Stimulated activated CD4-positive, alpha-beta T cell treated with anti-CD3 and anti-CD28 coated beads, Interleukin-1b, Interleukin-23, amount 100 ng/mL, for 4 hours (primary cell): ENCODE measurements at places on chromosomes 13 and 19.
A peak's percentile ranks its signal among the peaks of the same experiment; 100 is the strongest.

GRCh38 chr19:39424934-39425333, 10.8 kb downstream of the RPS16 start:
- DNase-seq, result no peak

- DNase-seq, result no peak
Measured at GRCh38 chr19:50460161-50460765, 16.0 kb upstream of the EMC10 start.

DNA sequence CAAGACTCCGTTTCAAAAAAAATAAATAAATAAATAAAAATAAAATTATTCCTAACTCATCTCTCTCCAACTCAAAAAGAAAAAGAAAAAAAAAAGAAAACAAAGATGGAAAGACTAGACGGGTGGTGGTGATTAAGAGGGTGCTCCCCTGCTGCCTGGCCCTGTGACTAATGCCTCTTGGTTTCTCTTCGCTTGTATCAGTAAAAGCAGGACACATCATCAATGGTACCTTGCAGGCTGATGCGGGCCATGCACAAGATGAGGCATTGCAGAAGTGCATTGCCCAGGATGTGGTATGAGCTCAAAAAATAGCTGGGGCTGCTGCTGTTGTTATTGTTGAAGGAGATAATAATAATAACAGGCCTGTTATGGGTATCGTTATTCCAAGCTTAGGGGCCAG, 14.6 kb downstream of the ACER1 start:
- no peak for DNase-seq

GRCh38 chr19:5680084-5680436, 256 bp downstream of the MICOS13 start:
- DNase-seq, result no peak

- DNase-seq, result no peak
Measured at GRCh38 chr19:6213266-6213595, 66.5 kb downstream of the MLLT1 start.

GRCh38 chr13:28355046-28355821, 139.7 kb downstream of the FLT1 start:
- DNase-seq, result no peak

DNA sequence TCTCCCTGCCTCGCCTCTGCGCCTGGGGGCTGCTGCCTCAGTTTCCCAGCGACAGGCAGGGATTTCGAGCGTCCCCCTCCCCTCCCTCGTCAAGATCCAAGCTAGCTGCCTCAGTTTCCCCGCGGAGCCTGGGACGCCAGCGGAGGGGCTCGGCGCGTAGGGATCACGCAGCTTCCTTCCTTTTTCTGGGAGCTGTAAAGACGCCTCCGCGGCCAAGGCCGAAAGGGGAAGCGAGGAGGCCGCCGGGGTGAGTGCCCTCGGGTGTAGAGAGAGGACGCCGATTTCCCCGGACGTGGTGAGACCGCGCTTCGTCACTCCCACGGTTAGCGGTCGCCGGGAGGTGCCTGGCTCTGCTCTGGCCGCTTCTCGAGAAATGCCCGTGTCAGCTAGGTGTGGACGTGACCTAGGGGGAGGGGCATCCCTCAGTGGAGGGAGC, 722 bp upstream of the ICAM1 start:
- peak; percentile 50 for DNase-seq

GRCh38 chr13:94864474-94864873, 152.1 kb upstream of the SOX21 start:
- no peak for DNase-seq

DNA sequence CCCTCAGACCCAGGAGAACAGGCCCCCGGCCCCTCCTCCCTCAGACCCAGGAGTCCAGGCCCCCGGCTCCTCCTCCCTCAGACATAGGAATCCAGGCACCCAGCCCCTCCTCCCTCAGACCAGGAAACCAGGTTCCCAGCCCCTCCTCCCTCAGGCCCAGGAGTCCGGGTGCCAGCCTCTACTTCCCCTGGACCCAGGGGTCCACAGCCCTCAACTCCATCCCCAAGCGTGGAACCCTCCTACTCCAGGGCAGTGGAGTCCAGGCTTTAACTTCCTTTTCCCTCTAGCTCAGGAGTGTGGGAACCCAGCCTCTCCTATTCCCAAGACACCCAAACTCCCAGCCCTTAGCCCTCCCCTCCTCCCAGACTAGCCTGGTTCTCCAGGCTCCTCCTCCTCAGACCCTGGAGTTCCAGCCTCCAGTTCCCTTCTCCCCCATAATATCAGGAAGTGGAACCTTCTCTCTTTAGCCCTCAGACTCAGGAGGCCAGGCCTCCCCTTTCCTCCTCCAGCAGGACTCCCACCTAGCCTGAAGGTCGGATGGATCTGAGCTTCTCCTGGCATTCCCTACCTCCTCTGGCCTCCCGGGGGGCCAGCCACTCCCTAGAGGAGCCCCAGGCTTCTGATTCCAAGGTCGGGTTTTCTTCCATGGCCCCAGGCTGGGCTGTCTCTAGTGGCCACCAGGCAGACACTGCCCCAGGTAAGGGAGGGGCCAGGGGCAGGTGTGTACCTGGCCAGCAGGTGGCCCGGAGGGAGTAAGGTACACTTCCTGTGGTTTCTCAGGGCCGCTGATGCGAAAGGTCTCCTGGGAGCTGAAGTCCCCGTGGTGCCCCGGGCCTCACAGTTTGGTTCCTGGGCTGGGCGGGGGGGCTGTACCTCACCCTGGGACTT, at the start of gene TMC4:
Gene TMC4, minus strand, starts transcription at position 690 of the 888 bp plus-strand sequence. Its CDS starts 43 bp downstream, at position 647.
- no peak for DNase-seq

GRCh38 chr13:52798770-52799430, 49.5 kb downstream of the PCDH8 start:
- DNase-seq, result no peak

DNA sequence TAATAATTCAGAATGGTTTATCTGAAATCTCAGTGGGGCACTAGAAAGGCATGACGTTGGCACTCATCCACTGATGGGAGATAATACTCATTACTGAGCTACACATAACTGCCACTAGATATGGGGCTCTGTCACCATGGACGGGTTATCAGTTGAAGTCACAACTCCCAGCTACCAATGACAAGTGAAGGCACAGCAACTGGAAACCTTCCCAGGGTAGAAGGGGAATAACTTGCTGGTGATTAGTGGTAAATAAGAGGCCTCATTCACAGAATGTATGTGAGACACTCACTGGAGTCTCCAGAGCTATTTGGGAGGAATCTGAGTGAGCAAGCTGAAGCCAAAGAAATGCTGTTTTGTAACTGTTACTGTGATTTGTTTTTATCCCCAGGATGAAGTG, 249.6 kb downstream of the ENOX1 start:
- DNase-seq, result no peak

- no peak for DNase-seq
Measured at GRCh38 chr19:35908973-35909683, 1.0 kb upstream of the TYROBP start.

DNA sequence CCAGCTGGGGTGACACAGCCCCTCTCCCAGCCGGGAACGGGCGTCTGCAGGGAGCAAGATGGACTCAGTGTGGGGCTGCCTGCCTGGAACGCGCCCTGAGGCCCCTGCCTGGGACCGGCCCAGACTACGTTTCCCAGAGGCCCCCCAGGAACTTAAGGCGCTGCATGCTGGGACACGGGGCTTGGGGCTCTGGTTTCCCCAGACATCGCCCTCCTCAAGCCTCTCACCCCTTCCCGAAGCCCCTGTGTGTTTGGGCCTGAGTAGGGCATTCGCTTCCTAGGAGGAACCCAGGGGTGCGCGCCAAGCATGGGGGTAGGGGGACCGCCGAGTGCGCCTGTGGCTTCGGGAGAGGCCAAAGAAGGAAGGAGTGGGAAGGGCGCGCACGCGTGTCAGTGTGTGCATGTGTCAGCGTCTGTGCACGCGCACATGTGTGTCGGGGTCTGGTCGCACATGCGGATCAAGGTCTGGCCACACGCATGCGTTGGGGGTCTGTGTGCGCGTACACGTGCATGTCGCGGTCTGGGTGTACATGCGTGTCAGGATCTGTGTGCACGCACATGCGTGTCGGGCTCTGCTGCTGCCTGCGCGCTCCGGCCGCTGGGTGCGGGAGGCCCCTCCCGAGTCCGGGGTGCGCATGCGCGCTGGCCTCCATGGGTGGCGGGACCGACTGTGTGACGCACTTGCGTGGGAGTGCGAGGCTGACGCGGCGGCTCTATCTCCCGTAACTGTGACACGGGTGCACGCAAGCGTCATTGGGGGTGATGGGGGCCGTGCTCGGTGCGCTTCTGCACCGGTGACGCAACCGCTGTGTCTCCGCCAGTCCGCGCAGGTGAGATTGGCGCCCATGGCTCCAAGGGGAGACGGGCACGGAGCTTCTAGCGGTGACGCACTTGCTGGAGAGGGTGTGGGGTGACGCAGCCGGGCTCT, 16.2 kb downstream of the ZNF331 start:
- DNase-seq, result peak; percentile 82

GRCh38 chr13:20219577-20219976, 12.5 kb downstream of the GJB6 start:
- DNase-seq, result no peak
